ENCODE measurements at places on chromosomes 4 and X. TPM values are rescaled to one million over a fixed set of nuclear protein-coding genes. Genes with fewer than 3 reads are reported as not detected.

LDB2 gene
- total RNA-seq: 9.3 TPM

FRG2 gene
- not detected for total RNA-seq

TKTL2 gene
- not detected for total RNA-seq

NKX3-2 gene
- total RNA-seq: 4.1 TPM

SH3RF1 gene
- 55.1 TPM for total RNA-seq

RENBP gene
- total RNA-seq: 13.1 TPM

DNA sequence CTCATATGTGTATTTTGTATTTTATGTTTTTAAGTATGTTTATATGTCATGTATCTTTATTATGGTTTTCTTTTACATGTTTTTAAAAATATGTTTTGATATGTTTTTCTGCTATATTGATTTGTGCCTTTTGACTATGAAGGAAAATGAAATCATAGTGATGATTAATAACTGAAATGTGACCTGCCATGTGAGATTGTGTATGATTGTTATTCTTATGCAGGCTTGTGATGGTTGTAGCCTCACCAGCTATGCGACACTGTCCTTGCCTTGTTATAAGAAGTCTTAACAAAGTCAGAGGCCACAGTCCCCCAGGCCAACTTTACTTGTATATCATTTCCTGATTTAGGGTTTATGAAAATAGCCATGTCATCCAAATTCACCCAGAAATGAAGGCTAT lies 83.2 kb downstream of the TMEM131L start:
- no peak for DNase-seq

- DNase-seq: no peak
These were observed 59.9 kb upstream of the CHRNA9 start for GRCh38 chr4:40275065-40275730.

DNA sequence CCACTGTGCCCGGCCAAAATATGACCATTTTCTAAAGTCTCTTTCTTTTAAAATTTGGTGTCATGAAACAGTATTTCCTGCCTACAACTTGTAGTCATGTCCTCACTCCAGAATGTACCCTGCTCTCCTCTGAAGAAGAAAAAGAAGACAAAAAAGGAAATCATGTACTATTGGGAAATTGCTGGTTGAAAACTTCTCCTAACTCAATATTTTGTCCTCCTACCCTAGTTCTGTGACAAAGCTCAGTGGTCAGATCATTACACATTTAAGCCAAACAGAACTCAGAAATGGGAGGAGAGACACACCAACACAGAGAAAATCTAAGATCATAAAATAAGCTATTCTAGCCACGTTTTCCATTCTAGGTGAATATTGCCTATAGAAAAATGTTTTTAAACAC lies 127.7 kb downstream of the IRF2 start:
- DNase-seq: no peak

DNA sequence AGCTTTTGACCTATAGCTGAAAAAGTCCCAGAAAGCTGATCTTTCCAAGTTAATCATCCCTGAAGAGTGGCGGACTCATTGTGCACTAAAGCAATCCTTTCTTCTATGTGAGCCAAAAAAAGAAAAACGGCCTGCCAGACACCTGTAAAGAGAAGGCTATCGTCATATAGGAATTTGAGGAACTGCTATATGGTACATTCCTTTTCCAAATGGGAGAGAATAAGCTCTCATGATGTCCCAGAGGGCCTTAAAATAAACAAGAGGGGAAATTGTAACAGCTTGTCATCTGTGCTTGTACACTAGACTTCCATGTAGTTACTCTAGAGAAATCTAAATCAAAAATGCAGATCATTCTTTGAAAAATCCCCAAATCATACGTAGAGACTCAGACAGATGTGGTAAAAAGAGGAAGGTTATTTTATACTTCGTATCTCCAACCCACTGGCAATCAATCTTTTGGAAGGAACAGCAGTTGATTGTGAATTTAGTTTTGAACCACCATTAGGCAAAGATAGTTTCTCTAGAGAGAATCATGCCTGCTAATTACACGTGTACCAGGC lies 26.1 kb downstream of the GPR174 start:
- DNase-seq: no peak

DNA sequence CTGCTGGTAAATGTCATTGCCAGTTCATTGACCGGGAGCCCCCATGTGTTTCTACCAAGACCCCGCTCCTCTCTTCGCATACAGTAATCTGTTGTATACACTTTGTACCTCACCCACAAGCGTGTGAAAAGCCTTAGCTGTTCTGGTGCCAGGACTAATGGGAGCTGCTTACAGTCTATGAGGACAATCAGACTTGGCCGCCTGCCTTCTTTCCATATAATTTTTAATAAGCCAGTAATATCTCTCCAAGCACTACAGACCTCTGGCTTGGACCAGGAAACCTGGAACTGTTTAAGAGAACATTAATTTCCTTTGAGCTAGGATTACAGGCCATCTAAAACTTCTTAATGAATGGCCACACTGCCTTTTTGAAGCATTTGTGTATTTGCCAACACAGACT lies 149.7 kb upstream of the MSX1 start:
- no peak for DNase-seq

GRCh38 chr4:55866973-55867574 lies 13.6 kb downstream of the EXOC1 start:
- no peak for DNase-seq

GRCh38 chrX:74179071-74179470 lies 124.9 kb upstream of the ZCCHC13 start:
- no peak for DNase-seq

GRCh38 chr4:159227984-159228383 lies 125.1 kb downstream of the RAPGEF2 start:
- peak; percentile 63 for DNase-seq

GRCh38 chrX:52425775-52426174 lies 57.0 kb downstream of the XAGE2 start:
- no peak for DNase-seq

DNA sequence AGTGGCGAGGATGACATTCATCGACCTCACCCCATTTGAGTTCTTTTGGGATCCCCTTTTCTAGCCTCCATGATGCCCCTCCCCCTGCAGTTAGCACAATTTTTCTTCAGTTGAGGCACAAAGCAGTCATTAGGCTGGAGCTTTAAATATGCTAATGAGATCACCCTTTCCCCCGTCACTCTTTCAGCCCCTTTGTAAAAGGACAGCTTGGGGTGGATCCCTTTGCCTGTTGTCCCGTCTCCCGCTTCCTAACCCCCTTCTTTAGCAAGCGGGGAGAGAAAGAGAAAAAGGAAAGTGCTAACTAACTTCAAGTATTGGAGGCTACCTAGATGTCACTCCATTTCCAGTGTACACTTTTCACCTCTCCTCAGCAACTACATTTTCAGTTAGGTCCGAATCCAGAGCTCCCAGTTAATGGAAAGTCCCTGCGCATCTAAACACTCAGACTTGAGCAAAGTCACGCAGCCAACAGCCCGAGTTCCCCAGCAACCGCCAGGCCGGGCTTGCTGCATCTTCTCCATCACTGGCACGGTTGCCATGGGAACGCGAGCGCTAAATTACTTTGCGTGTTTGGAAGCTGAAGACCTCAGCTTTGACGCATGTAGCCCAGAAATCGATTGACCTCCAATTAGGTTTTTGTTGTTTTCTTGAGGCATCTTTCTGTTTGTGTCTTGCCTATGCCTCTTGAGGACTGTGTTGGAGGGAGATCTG lies 76.8 kb downstream of the RTL5 start:
- no peak for DNase-seq

- DNase-seq: no peak
These were observed 115.1 kb downstream of the PHEX start for GRCh38 chrX:22147214-22147613.

DNA sequence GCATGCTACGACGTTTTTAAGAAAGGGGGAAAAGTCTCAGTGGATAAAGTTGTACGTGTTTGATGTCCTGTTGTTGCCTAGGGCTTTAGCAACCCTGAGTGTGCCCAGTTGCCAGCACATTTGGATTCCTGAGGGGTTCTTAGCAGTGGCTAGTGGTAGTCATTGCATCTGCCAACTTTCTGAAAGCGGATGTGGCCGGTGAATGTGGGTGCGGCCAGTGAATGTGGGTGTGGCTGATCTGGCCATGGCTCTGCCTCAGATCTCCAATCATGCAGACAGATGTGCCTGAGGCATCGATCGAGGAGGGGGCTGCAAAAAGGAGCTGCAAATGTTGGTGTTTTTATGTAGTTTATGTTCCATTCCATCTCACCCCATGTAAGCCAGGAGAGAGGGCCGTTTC lies 41.5 kb upstream of the FAT1 start:
- peak; percentile 82 for DNase-seq

DNA sequence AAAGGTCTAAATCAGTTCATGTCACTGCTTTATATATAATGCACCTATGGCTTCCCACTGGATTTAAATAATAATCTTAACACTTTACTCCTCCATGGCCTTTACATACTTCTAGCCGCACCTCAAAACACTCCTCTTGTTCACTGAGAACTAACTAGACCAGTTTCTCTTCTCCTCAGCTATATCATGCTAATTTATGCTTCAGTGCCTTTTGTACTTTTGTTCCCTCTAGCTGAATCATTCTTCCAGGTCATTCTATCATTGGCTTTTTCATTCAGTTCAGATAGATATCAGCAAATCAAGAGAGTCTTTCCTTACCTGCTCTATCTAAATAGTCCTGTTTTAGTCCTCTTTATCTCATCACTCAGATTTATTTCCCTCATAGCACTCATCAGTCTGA lies 64.2 kb downstream of the TET2 start:
- no peak for DNase-seq

- no peak for DNase-seq
These were observed 85.6 kb upstream of the KIT start for GRCh38 chr4:54572152-54572542.

GRCh38 chrX:112830540-112830939 lies 10.1 kb downstream of the AMOT start:
- DNase-seq: no peak

GRCh38 chr4:140372751-140373327 lies 607 bp upstream of the SCOC start:
- peak; percentile 22 for DNase-seq

- no peak for DNase-seq
These were observed 127.7 kb upstream of the RPS6KA3 start for GRCh38 chrX:20394451-20394850.

- no peak for DNase-seq
These were observed 888.2 kb downstream of the RAB28 start for GRCh38 chr4:12595986-12596385.

- DNase-seq: no peak
These were observed 47.3 kb upstream of the PPARGC1A start for GRCh38 chr4:23937173-23937572.

DNA sequence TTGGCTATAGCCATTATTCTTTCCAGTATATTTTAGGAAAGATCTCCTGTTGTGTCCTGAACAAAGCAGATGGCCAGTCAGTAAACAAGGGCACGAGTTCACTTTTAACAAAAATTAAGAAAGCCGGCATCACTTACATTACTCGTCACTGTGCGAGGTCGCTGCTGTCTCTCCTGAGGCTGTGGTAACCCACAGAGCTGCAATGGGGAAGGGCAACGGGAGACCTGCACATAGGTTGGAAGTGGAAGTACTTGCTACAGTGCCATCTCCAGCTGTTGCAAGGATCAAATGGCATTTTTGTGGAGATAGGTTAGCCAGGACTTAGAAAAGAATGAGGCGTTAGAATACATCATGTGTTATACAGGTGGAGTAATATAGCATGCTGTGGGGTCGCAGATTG lies 132.2 kb downstream of the KLHL8 start:
- no peak for DNase-seq

DNA sequence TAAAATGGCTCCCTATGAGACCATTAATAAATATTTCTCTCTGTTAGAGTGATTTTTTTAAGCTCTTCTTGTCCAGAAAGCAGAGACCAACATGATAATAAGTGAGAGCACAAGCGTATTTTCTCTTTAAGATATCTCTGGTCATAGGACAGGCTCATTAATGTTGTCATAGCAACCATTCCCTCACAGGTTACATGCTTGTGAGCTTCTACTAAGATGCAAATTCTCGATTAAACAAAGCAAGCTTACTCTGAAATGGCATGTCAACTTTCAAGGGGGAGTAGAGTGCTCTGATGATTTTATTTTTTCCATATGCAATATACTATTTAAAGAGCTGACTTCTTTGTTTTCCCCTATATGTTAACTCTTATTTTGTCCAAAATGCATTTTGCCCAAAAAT lies 487.2 kb upstream of the LCORL start:
- DNase-seq: no peak

- no peak for DNase-seq
These were observed 969.1 kb upstream of the PCDH10 start for GRCh38 chr4:132180020-132180427.
